ENCODE measurements at places on chromosomes 12 and 14. TPM values are rescaled to one million over a fixed set of nuclear protein-coding genes. Genes with fewer than 3 reads are reported as not detected.

DNA sequence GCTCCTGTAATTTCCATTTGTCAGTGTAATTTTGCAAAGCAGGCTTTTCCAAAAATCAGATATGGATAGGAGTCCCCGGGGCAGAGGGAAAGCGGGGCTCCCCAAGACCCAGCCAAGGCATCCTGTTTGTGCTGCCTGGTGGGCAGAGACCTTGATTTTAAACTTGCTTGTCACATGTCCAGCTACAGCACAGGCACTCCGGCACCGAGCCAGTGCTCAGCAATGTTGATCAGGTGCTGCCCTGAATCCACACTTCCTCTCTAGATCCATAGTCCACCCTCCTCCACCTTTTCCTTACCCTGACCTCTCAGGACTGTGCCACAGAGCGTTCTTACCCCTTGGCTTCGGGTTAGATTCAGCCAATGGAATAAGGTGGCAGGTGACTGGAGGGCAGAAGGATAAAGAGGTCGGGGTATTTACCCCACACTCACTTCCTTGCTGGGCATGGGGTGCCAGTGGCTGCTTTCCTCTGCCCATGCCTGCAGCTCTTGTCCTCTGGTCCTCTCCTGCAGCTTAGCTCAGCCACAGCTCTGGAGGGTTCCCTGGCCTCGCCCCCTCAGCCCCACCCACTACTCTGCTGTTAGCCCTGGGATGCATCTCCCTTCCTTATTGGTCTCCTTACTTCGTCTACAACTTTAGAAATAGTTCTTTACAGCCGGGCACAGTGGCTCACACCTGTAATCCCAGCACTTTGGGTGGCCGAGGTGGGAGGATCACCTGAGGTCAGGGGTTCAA is 80.1 kb downstream of the IRF2BPL start:
- DNase-seq = no peak

GRCh38 chr14:100474196-100474595 is 113.0 kb downstream of the BEGAIN start:
- DNase-seq = no peak

GRCh38 chr14:43407706-43408105 is 1099.4 kb downstream of the FSCB start:
- no peak for DNase-seq

GRCh38 chr12:100827901-100828520 is 33.4 kb downstream of the ANO4 start:
- no peak for DNase-seq

Gene SERPINA12
- total RNA-seq = not detected

Gene LARP4
- 77.5 TPM for total RNA-seq

Measured in urinary bladder (tissue), 4 donors.